ENCODE measurements at places on chromosomes 2 and 18. TPM values are rescaled to one million over a fixed set of nuclear protein-coding genes. Genes with fewer than 3 reads are reported as not detected.

The ERICH2 gene
- total RNA-seq: 1.9 TPM

The LIMS2 gene
- 73.3 TPM for total RNA-seq

The VWA3B gene
- not detected for total RNA-seq

The ALPI gene
- not detected for total RNA-seq

The DSEL gene
- 16.5 TPM for total RNA-seq

The SCYGR1 gene
- not detected for total RNA-seq

The PPM1G gene
- 79.0 TPM for total RNA-seq

The RAPGEF4 gene
- total RNA-seq: 0.62 TPM

The PLGLB1 gene
- 0.59 TPM for total RNA-seq

The SKA1 gene
- 2.6 TPM for total RNA-seq

DNA sequence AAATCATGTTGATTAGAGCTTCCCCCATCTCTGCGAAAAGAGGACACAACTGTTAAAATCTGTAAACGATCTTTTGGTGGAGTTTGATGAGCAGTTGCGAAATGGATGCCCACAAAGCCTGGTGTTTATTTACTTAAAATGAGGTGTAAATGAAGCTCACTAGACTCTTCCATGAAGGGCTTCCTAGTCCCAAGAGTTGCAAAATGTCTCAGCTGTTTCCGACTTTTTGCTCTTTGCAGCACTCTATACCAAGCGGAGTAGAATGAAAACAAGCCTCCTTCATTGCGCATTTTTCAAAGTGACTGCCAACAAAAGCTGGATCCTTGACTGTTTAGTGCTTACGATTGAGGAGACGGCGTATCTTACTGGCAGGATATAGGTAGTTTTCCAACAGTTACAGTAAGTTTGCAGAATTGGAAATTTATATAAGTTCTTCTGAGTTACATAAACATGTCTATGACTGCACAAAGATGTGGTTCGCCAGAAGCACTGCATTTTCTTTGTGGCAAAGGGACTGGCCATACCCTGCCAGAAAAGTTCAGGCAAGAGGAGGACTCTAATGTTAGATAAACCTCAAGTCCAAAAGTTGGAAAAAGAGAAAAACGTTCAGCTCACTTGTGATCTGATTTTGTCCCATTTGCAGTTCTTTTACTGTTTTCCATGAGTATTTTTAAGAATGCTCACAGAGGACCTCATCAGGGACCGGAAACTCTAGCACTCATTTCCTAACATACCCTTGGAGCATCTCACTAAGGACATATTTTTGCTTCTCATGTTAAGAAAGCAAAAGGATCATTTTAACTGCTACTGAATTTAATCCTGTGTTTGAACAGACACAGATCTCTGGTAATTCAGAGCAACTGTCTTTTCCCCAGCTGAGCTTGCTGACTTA, 42.7 kb downstream of the COLEC12 start:
- DNase-seq: no peak

- no peak for DNase-seq
Measured at GRCh38 chr2:228549441-228550007, 368.0 kb upstream of the SPHKAP start.

DNA sequence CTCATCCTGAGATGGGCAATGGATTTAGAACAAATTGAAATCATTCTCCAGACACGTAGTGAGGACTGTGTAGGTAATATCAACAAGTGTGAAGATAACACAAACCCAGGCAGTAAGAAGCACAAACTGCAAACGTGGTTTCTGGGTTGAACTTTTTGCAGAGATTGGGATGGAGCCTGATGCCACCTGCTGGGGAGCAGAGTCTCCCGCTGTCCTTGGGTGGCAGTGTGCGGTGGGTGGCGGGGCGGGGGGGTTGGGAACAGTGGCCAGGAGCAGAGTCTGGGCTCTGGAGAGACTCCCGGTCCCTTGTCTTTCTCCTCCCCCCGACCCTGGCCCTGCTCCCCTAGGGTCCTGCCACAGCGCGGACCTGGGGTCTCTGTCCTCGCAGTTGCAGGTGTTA, 19.5 kb downstream of the TRAF3IP1 start:
- DNase-seq: no peak

- DNase-seq: no peak
Measured at GRCh38 chr2:210224591-210224940, 681 bp downstream of the ACADL start.

GRCh38 chr2:176178038-176178756, 10.3 kb upstream of the HOXD1 start:
- peak; percentile 89 for DNase-seq

GRCh38 chr2:30038419-30038818, 108.4 kb upstream of the YPEL5 start:
- DNase-seq: no peak

DNA sequence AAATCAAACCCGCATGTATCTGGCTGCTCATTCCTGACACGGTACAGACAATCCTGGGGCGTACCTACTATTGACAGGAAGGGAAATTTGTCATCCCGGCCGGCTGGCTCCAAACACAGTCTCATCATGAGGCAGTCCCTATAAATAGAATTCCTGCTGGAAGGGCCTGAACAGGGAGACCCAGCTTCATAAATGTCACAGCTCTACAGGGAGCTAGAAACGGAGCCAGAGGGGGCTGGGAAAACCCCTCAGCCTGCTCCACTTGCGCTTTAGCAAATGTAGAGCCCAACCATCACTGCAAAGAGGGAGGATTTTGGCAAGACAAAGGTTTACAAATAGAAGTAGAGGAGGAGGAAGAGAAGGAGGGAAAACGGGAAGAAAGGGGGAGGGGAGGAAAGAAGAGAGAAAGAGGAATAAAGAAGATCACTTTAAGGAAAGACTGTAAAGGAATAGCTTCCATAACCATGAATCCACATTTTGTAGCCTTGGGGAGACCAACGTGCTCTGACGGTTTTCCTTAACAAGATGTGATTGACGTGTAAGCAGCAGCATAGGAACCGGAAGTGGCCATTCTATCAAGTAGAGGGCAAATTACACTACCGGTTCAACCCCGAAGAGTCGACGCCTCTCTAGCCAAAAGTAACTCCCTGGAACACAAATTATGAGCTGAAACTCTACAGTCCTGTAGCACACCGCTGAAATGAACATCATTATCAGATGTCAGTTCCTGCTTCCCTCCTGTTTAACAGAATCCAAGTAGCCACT, 56.8 kb upstream of the TTN start:
- DNase-seq: peak; percentile 32

GRCh38 chr2:88696611-88697010, 5.1 kb downstream of the RPIA start:
- DNase-seq: no peak

- peak; percentile 70 for DNase-seq
Measured at GRCh38 chr2:46493241-46493970, 14.0 kb downstream of the TMEM247 start.

DNA sequence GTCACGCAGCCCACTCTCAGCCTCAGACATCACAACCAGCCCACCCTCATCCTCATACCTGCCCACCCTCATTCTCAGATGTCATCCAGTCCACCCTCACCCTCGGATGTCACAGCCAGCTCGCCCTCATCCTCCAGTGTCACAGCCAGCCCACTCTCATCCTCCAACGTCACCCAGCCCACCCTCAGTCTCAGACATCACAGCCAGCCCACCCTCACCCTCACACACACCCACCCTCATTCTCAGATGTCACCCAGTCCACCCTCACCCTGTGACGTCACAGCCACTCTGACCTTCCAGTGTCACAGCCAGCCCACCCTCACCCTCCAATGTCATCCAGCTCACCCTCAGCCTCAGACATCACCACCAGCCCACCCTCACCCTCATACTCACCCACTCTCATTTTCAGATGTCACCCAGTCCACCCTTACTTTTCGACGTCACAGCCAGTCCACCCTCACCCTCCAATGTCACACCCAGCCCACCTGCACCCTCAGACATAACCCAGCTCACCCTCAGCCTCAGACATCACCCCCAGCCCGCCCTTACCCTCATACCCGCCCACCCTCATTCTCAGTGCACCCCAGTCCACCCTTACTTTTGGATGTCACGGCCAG, 100.3 kb downstream of the LOXHD1 start:
- DNase-seq: no peak

DNA sequence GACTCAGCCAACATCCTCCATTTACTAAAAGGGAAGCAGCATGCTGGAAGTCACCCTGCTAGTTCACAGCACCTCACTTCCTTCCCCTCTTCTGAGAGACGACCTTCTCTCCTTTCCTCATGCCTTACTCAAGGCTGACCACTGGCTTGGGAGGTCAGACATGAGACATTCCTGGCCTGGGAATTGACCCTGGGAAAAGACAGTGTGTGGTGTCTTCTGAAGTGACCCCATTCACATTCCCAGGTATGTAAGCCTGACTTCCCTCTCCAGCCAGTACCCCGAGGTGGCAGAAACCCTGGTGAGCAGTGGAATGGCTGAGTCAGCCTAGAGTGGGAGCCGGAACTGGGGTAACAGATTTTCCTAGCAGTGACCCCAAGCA, 92.4 kb downstream of the PLB1 start:
- DNase-seq: no peak

- DNase-seq: peak; percentile 33
Measured at GRCh38 chr2:19098467-19099160, 259.8 kb downstream of the OSR1 start.

DNA sequence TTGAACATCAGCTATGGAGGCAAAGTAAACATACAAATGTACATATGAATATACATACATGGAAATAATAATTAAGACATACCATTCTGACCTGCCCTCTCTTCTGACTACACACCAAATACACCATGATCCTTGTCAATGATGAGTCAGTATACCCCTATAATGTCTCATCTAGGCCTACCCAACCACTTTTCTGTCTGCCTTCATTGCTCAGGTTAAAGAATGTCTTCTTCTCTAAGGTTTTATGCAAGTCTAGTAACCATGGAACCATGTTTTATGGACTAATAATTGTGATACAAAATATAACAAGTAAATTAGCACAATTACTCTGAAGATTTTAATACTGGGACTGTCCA, 128.7 kb downstream of the NCKAP5 start:
- DNase-seq: no peak

GRCh38 chr2:64380853-64381527, 73.0 kb upstream of the LGALSL start:
- DNase-seq: no peak

DNA sequence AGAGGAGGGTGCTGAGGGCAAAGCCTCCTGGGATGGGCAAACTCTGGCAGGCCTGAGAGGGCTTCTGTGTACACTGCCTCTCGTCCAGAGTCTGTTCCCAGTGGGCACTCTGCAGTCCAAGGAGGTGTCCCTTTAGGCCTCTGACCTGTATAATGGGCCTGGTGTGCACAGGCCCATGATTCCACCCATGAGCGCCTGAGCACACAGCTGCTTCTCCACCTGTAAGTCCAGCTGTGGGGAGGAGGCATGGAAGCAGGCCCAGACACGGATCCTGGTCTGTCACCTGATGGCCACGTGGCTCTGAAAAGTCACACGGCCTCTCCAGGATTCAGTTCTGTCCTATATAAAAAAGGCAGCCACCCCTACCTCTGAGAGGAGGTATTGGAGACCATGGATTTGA, 57.0 kb downstream of the PARD6G start:
- DNase-seq: no peak

- peak; percentile 56 for DNase-seq
Measured at GRCh38 chr2:105671156-105671555, 73.6 kb upstream of the NCK2 start.
